ENCODE measurements at places on chromosomes 3 and 15. TPM values are rescaled to one million over a fixed set of nuclear protein-coding genes. Genes with fewer than 3 reads are reported as not detected.

Gene KBTBD12
- not detected for total RNA-seq

Gene PSTPIP1
- total RNA-seq: not detected

Gene CCDC13
- 0.64 TPM for total RNA-seq

- no peak for DNase-seq
Measured at GRCh38 chr3:175477651-175478224, 618.6 kb downstream of the NAALADL2 start.

DNA sequence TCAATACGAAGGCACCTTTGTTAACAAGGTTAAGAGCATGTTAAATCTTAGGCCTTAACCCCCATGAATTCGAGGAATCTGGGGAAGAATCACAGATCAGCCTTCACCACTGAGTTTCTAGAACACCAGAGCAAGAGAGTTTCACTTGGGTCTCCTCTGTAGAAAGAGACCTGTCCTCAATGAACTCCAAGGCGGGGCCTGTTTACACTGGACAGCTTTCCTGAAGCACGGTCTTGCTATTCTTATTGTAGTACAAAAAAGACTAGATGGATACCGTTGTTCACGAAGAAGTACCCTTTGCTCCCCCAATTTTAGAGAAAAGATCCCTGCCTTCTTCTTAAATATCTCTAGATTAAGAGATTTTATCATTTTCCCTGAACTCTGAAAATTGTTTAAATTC lies 64.9 kb downstream of the USF3 start:
- DNase-seq: no peak

GRCh38 chr3:102536456-102536855 lies 101.6 kb downstream of the ZPLD1 start:
- peak; percentile 46 for DNase-seq

- peak; percentile 21 for DNase-seq
Measured at GRCh38 chr15:45187894-45188830, at the start of gene SHF. SHF (minus strand) TSS chr15:45187966; CDS start chr15:45187951, 15 bp downstream.
